ENCODE measurements at places on chromosomes 13 and 19. TPM values are rescaled to one million over a fixed set of nuclear protein-coding genes. Genes with fewer than 3 reads are reported as not detected.
A peak's percentile ranks its signal among the peaks of the same experiment; 100 is the strongest.

DNA sequence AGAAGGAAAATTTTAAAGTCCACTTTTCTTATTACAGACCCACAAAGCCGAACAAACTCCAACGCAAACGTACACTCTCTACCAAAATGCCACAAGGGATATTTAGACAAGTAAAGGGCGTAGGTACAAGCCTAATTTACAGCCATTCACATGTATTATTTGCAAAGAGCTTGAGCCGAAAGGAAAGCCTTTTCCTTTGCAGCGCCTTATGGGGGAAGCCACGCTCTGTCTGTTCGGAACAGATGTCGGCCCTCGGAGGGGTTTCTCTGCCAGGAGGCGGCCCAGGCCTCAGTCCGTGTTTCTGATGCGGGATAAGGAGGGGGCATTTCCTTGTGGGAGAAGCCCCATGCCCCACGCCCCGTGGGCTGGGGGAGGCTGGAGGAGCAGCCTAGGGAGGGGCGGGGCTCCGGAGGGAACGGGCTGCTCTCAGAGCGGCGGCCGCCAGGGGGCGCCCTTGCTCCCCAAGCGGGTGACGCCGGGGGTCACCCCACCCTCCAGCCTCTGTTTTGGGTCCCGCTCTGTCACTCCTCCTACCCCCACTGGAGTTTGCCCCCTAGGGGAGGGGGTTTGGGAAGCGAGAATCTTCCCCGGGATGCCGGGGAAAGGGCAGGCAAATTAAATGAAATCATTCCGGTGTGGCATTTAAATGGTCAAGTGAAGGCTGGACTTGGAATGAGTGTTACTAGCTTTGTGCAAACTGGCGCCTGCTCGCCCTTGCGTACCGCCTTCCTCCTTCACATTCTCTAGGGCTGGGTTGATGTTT is 2.9 kb downstream of the HTR2A start:
- DNase-seq, result peak; percentile 66
- peak overlapping the region; percentile 43 for H3K4me3 ChIP-seq
- H3K27me3 ChIP-seq, result peaks cover 27% of the 10 kb centered on the region

GRCh38 chr13:110129076-110129475 is 177.9 kb downstream of the COL4A1 start:
- H3K36me3 ChIP-seq, result no peaks in the 10 kb centered on the region
- no peak overlapping the region for H3K4me3 ChIP-seq
- no peak overlapping the region for H3K27ac ChIP-seq
- H3K27me3 ChIP-seq, result no peaks in the 10 kb centered on the region
- DNase-seq, result no peak
- peaks cover 16% of the 10 kb centered on the region for H3K4me1 ChIP-seq

The GPR18 gene
- total RNA-seq, result not detected

- H3K27ac ChIP-seq, result no peak overlapping the region
- no peak for DNase-seq
- H3K36me3 ChIP-seq, result no peaks in the 10 kb centered on the region
- no peaks in the 10 kb centered on the region for H3K4me1 ChIP-seq
- no peak overlapping the region for H3K4me3 ChIP-seq
- no peaks in the 10 kb centered on the region for H3K27me3 ChIP-seq
Measured at GRCh38 chr13:36965767-36966166, 33.4 kb downstream of the ALG5 start.

The SIGLEC7 gene
- total RNA-seq, result not detected

DNA sequence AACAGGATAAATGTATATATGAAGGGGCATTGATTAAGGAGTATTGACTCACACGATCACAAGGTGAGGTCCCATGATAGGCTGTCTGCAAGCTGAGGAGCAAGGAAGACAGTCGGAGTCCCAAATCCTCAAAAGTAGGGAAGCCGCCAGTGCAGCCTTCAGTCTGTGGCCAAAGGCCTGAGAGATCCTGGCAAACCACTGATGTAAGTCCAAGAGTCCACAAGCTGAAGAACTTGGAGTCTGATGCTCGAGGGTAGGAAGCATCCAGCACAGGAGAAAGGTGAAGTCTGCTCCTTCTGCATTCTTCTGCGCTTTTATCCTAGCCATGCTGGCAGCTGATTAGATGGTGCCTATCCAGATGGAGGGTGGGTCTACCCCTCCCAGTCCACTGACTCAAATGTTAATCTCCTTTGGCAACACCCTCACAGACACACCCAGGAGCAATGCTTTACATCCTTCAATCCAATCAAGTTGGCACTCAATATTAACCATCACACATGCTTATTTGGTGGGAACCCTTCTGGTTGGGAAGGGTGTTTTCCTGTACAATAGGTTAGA is 55.1 kb downstream of the SLAIN1 start:
- H3K36me3 ChIP-seq, result no peaks in the 10 kb centered on the region
- H3K27ac ChIP-seq, result no peak overlapping the region
- H3K27me3 ChIP-seq, result no peaks in the 10 kb centered on the region
- no peaks in the 10 kb centered on the region for H3K4me1 ChIP-seq
- H3K4me3 ChIP-seq, result no peak overlapping the region

DNA sequence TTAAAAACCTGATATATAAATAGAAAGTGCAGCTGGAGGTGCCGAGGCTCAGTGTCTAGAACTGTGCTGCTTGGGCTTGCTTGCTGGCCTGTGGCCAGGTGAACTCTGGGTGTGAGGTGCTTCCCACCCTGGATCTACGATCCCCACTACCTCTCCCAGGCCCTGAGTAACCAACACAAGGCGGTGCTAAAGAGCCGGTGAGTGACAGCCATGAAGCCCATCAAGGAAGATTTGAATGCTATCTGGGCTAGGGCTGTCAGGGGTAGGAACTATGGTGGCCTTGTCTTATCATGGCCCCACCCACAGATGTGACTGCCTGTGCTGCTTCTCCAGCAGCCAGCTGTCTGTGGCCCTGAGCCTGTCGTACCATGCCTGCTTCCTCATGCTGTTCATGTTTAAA is 25.6 kb upstream of the ZNF91 start:
- DNase-seq, result no peak
- H3K36me3 ChIP-seq, result no peaks in the 10 kb centered on the region
- peaks cover 1% of the 10 kb centered on the region for H3K4me1 ChIP-seq
- H3K27me3 ChIP-seq, result no peaks in the 10 kb centered on the region
- H3K4me3 ChIP-seq, result no peak overlapping the region

The F10 gene
- total RNA-seq, result 0.60 TPM

- DNase-seq, result no peak
- no peak overlapping the region for H3K4me3 ChIP-seq
- no peaks in the 10 kb centered on the region for H3K36me3 ChIP-seq
- H3K27ac ChIP-seq, result no peak overlapping the region
Measured at GRCh38 chr19:33627962-33628839, 6.4 kb downstream of the CHST8 start.

GRCh38 chr19:4059891-4060620 is 6.6 kb downstream of the ZBTB7A start:
- H3K27me3 ChIP-seq, result no peaks in the 10 kb centered on the region
- H3K4me3 ChIP-seq, result peak overlapping the region; percentile 100
- H3K36me3 ChIP-seq, result peaks cover 2% of the 10 kb centered on the region
- peaks cover 76% of the 10 kb centered on the region for H3K4me1 ChIP-seq

DNA sequence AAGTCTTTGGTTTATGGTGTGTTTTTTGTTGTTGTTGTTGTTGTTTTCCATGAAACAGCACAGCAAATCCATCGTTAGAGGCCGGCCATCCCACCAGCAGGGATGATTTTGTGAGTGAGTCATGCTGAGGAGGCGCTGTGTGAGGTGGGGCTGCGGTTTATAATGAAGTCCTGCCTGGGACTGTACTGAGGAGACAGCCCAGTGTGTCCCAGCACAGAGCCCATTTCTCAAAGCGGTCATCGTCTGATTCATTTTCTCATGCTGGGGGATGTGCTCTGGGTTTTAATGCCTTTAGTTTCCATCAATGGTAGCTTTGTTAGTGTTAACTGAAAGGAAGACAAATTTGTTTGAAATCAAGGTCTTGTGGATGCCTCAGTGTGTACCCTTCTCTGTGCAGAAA is 129.3 kb upstream of the SERP2 start:
- no peak for DNase-seq
- no peak overlapping the region for H3K27ac ChIP-seq
- H3K4me1 ChIP-seq, result peaks cover 5% of the 10 kb centered on the region
- H3K4me3 ChIP-seq, result no peak overlapping the region

- no peak overlapping the region for H3K4me3 ChIP-seq
- DNase-seq, result no peak
- H3K36me3 ChIP-seq, result no peaks in the 10 kb centered on the region
- H3K4me1 ChIP-seq, result peaks cover 15% of the 10 kb centered on the region
- H3K27ac ChIP-seq, result no peak overlapping the region
Measured at GRCh38 chr19:791567-792305, 5.5 kb upstream of the PTBP1 start.

The TRPC4 gene
- total RNA-seq, result not detected

DNA sequence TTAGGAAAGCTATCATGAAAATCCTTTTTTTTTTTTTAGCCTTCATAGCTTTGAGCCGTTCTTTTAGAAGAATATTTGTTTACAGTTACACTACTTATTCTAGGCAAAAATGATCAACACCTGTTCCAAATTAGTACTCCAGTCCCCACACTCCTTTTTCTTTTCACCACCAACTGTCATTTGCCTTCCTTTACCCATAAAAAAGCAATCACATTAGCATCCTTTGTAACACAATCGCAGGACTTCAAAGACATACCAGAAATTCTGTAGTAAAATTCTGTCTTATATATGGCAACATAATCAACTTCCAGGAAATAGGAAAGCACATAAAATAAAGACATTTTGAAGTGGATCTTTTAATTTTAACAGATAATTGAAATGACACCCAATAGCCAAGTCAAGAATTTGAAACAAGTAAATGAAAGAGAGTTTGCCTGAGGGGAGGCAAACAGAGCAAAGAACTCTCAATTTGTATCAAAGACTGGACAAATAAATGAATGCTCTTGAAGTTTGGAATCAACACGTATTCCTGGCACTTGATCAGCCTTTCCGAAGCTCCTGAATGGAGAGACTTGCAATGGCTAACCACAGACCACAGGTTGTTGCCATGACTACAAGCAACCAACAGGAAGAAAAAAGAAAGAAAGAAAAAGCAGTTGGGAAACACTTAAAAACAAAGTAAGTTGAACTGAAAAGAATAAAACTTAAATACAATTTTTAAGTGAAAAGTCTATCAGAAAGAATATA is 206.8 kb downstream of the PCDH9 start:
- H3K4me1 ChIP-seq, result no peaks in the 10 kb centered on the region
- DNase-seq, result no peak
- H3K36me3 ChIP-seq, result no peaks in the 10 kb centered on the region
- no peaks in the 10 kb centered on the region for H3K27me3 ChIP-seq

DNA sequence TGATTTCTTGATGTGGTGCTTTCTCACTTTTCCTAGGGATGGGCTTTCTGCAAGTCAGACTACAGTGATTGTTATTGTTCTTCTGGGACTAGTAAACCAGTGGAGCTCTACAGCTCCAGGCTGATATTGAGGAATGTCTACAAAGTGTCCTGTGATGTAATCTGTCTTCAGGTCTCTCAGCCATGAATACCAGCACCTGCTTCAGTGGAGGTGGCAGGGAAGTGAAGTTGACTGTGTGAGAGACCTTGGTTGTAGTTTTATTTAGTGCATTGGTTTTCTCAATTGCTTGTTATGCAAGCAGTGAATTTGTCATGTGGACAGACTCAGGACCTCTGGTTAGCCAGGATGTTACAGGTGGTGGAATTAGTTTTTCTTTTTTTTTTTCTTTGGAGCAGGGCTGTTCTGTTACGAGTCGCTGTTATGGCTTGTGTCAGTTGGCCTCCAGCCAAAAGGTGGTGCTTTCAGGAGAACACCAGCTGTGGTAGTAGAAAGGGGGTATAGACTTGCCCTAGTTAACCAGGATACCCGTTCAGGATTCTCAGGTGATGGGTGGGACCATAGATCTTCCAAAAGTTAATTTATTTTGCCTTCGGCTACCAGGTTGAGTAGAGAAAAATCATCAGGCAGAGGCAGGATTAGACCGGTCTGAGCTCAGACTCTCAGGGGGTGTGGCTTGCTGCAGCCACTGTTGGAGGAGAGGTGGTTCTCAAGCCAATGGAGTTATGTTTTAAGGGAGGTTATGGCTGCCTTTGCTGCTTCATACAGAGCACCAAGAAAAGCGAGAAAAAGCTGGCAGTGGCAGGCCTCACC is 11.9 kb upstream of the ZNF675 start:
- H3K27ac ChIP-seq, result no peak overlapping the region
- H3K4me1 ChIP-seq, result no peaks in the 10 kb centered on the region
- H3K27me3 ChIP-seq, result no peaks in the 10 kb centered on the region
- no peak overlapping the region for H3K4me3 ChIP-seq

The ZNF585A gene
- 7.6 TPM for total RNA-seq

DNA sequence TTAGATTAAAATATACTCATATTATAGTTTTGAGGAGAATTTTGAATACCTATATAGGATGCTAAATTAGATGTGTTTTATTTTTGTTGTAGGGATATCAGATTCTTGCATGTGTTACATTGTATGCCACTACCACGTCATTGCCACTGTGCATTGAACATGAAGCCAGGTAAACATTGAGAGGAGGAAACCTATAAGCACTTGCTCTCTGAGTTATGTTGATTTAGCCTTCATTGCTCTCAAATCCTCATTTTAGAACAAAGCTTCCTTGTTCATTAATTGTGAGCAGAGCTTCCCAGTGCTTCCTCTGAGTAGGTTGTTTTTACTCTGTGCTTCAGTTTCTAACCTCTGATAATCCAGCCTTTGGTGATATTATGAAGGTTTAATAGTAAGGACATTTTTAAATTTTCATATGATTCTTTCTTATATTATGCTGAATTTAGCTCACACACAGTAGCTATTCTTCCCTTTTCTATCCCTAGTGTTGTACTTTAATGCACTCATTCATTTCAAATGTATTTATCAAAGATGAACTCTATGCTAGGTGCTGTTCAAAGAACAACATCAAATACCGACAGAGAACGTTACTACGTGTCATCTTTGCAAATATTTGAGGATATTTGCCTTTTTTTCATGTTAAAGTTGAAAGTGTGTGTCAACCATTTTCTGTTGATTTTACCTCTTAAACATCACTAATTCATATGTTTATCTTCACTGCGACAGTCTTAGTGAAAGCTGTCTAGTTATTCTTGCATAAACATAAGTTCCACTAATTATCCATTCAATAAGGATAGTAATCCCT is 1448.0 kb upstream of the MIR17HG start:
- H3K27me3 ChIP-seq, result no peaks in the 10 kb centered on the region
- no peak overlapping the region for H3K4me3 ChIP-seq
- DNase-seq, result no peak
- no peak overlapping the region for H3K27ac ChIP-seq
- H3K36me3 ChIP-seq, result no peaks in the 10 kb centered on the region
- H3K4me1 ChIP-seq, result no peaks in the 10 kb centered on the region

GRCh38 chr13:50940509-50940908 is 30.9 kb downstream of the RNASEH2B start:
- no peaks in the 10 kb centered on the region for H3K36me3 ChIP-seq
- no peak overlapping the region for H3K4me3 ChIP-seq
- H3K27me3 ChIP-seq, result no peaks in the 10 kb centered on the region
- no peaks in the 10 kb centered on the region for H3K4me1 ChIP-seq
- DNase-seq, result no peak

The TEX101 gene
- not detected for total RNA-seq

- H3K27ac ChIP-seq, result no peak overlapping the region
- H3K27me3 ChIP-seq, result no peaks in the 10 kb centered on the region
- no peak overlapping the region for H3K4me3 ChIP-seq
- no peaks in the 10 kb centered on the region for H3K36me3 ChIP-seq
Measured at GRCh38 chr13:30111810-30112209, 195.5 kb downstream of the KATNAL1 start.

- no peaks in the 10 kb centered on the region for H3K36me3 ChIP-seq
- H3K27ac ChIP-seq, result no peak overlapping the region
- no peaks in the 10 kb centered on the region for H3K27me3 ChIP-seq
- peaks cover 22% of the 10 kb centered on the region for H3K4me1 ChIP-seq
Measured at GRCh38 chr13:98975822-98976261, 2.0 kb downstream of the DOCK9 start.

The PSG5 gene
- not detected for total RNA-seq

GRCh38 chr13:66559093-66559492 is 671.0 kb downstream of the PCDH9 start:
- no peaks in the 10 kb centered on the region for H3K27me3 ChIP-seq
- H3K4me1 ChIP-seq, result no peaks in the 10 kb centered on the region
- H3K36me3 ChIP-seq, result no peaks in the 10 kb centered on the region
- no peak overlapping the region for H3K27ac ChIP-seq
